ENCODE measurements at places on chromosomes 7 and 10. TPM values are rescaled to one million over a fixed set of nuclear protein-coding genes. Genes with fewer than 3 reads are reported as not detected.

The VWDE gene
- 23.1 TPM for total RNA-seq

The RADIL gene
- 8.6 TPM for total RNA-seq

DNA sequence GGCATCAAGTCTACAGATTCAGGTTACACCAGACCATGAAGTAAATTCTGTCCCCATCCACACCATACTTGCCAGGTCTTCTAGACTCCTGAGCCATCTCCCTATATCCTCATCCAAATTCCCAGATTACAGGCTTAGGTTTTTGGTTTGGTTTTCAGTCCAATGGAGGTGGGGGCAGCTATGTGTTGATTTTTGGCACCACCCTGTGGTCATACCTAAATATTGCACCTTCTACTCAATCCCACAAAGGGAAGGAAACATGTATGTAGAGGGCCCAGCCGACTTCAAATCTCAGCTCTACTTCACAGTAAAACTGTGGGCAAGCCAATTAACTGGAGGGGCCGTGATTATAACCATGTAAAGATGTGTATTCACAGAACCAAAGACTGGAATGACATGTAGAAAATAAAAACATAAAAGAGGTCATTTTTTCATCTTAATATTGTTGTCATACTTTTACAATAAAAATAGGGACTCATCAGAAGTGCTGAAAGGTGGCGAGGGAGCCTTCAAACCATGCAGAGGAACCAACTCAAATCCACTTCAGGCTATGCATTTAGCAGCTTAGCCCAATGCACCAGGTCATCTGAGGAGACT, 19.8 kb downstream of the ERCC6 start:
- no peaks in the 10 kb centered on the region for H3K27me3 ChIP-seq
- peak; percentile 24 for DNase-seq
- H3K4me1 ChIP-seq: peaks cover 22% of the 10 kb centered on the region
- H3K36me3 ChIP-seq: peaks cover 7% of the 10 kb centered on the region

DNA sequence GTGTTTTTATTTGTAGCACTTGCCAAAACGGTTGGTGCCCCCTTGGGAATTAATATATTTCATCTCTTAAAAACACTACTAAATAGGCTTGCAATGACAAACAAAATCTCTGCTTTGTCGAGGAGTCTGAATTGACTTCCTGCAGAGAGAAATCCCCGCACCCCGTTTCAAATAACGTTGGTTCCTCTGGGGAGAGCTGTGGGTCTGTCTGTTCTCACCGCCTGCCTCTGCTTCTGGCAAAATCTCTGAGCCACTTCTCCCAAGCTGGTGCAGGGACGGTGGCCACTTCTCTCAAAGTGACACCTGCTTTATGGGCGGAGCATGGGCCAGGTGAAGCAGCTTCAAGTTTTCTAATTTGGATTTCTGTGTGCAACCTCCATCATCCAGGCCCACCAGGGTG, 186.3 kb upstream of the ADARB2 start:
- H3K36me3 ChIP-seq: no peaks in the 10 kb centered on the region
- no peak overlapping the region for H3K4me3 ChIP-seq
- peaks cover 2% of the 10 kb centered on the region for H3K27me3 ChIP-seq
- no peak overlapping the region for H3K27ac ChIP-seq

DNA sequence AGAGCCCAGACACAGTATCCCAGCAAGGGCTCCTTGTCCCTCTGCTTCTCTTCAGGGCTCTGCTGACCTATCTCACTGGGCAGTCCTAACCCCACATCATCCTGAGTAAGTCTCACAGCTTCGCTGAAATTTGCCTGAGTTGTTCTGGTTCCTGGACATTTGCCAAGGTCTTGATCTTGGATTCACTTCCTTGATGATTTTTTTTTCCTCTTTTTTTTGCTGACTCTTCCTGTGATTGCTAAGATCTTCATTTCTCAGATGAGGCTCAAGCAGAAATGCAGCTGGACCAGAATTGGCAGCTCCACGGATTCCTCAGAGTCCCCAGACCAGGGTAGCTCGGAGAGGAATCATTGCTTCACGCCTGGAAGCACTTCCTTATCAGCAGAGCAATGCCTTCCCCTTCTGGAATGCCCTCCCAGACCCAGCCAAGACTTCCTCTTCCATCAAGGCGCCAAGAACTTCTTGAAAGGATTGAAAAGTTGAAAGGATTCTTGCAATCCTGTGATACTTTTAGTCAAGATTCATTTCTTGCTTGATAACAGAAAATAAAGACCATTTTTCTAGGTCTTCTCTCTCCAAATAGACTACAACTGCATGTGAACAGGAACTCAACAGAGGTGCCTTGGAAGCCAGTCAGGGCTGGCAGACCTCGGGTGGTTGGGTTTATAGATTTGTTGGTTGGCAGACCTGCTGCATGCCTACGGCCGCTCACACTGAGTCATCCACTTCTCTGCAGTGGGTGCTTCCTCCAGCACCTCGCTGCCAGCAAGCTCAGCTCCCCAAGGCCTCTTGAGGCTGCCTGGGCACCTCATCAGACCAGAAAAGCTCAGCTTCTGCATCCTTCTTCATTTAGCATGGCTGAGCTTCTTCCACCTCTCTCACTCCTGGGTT, 8.8 kb upstream of the AFAP1L2 start:
- no peak overlapping the region for H3K4me3 ChIP-seq
- no peak overlapping the region for H3K27ac ChIP-seq
- peaks cover 8% of the 10 kb centered on the region for H3K27me3 ChIP-seq
- no peaks in the 10 kb centered on the region for H3K36me3 ChIP-seq
- DNase-seq: no peak
